Hair follicular keratinocyte (primary cell): ENCODE measurements at places on chromosomes 3 and 15. TPM values are rescaled to one million over a fixed set of nuclear protein-coding genes. Genes with fewer than 3 reads are reported as not detected.

Gene RBM5
- 40.3 and 47.6 TPM in 2 replicates for total RNA-seq

Gene BDH1
- 17.8 and 25.3 TPM in 2 replicates for total RNA-seq

Gene SUCNR1
- not detected in 2 replicates for total RNA-seq

Gene MGLL
- 33.5 and 42.6 TPM in 2 replicates for total RNA-seq

Gene SMCO1
- 0.23 TPM in 1 of 2 replicates, not detected in the other for total RNA-seq

Gene SPINK8
- not detected in 2 replicates for total RNA-seq

Gene ST8SIA2
- total RNA-seq = not detected in 2 replicates

Gene SLC2A2
- total RNA-seq = not detected in 2 replicates

Gene B3GALNT1
- total RNA-seq = 9.4 and 15.8 TPM in 2 replicates

Gene CLDN16
- not detected in 2 replicates for total RNA-seq

Gene DAZL
- total RNA-seq = not detected in 2 replicates

Gene RTP1
- total RNA-seq = not detected in 2 replicates

Gene FBN1
- 2.0 and 3.3 TPM in 2 replicates for total RNA-seq

Gene CP
- total RNA-seq = not detected in 2 replicates

Gene C2CD4A
- not detected in 2 replicates for total RNA-seq

Gene MESD
- 22.7 and 28.3 TPM in 2 replicates for total RNA-seq

Gene GBE1
- total RNA-seq = 15.0 and 17.0 TPM in 2 replicates

Gene MTHFS
- total RNA-seq = 14.1 and 21.2 TPM in 2 replicates

Gene STAB1
- total RNA-seq = under 0.01 TPM in 1 of 2 replicates, not detected in the other

Gene PPP1R2
- 33.8 and 41.8 TPM in 2 replicates for total RNA-seq

Gene LIPH
- total RNA-seq = under 0.01 and 0.11 TPM in 2 replicates

Gene CCR3
- not detected in 2 replicates for total RNA-seq

Gene ALS2CL
- 41.9 and 89.0 TPM in 2 replicates for total RNA-seq

Gene APOD
- total RNA-seq = 0.23 TPM in 1 of 2 replicates, not detected in the other

Gene PRR23A
- total RNA-seq = not detected in 2 replicates

Gene PLA2G4E
- 0.27 and 0.39 TPM in 2 replicates for total RNA-seq

Gene CKMT1A
- 89.3 and 94.9 TPM in 2 replicates for total RNA-seq
